Esophagus mucosa (tissue), 1 donor: ENCODE measurements at places on chromosomes 2 and 18. TPM values are rescaled to one million over a fixed set of nuclear protein-coding genes. Genes with fewer than 3 reads are reported as not detected.

DNA sequence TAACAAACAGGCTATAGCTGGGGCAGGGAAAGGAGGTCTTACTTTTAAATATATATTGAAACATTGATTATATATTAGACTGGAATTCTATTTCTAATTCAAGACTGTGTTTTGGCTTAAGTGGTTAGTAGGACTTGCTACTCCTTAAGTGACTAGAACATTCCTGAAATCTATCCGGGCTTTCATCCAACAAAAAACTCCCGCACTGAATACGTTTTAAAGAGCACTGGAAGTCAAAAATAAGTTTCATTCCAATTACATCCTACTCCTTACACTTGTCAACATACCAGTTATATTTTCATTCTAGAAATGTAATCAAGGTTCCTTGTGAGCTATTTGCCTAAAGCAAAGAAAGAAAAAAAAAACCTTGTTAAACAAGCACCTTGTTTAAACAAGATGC, 204.6 kb downstream of the SP3 start:
- no peak for ATAC-seq

GRCh38 chr2:8740136-8740535, 58.3 kb downstream of the ID2 start:
- ATAC-seq = no peak

GRCh38 chr2:65429786-65430602, 2.4 kb downstream of the SPRED2 start:
- ATAC-seq = peak; percentile 33

- ATAC-seq = no peak
Measured at GRCh38 chr2:160141419-160141818, 58.7 kb downstream of the ITGB6 start.

Gene SPDYA
- 0.92 TPM for total RNA-seq

Gene PAX8
- total RNA-seq = 6.1 TPM
